NCI-H526 treated with DMSO at 0.1 percent for 48 hours (cell line): ENCODE measurements at places on chromosomes 6 and 20.

GRCh38 chr20:25277051-25277801, 29.3 kb downstream of the PYGB start:
- DNase-seq, result no peak

DNA sequence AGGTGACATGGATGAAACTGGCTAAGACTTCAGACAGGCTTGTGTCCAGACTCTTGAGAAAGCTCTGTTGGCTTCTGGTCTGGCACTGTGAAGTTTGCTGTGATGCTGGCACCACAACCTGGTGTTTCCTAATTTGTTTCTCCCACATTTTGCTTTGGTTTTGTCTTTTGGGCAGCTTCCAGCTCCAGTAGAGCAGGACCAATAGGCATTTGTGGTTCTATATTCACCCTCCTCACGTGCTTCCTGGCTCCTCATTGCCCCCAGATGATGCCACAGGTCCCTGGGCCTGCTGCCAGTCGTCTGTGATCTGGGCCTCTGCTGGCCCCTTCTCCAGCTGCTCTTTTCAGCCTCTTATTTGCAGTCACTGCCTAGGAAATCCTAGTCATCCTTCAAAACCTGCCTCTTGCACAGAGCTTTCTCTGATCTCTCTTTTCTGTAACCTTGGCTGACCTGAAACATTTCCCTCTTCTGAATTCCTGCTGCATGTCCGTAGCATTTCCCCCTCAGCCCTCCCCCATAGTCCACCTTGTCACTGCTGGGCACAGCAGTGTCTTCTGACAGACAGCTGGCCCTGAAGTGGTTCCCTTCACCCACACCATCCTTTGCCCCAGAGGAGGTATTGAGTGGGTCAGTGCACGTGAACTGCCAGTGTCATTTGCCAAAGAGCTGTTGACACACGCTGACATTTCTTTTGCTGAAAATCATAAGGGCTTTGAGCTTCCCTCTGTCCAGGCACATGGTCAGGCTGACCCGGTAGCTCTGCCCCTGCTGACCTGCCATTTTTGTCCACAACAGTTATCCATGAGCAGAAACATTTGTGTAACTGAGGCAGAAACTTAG, 63.0 kb downstream of the PTPN1 start:
- no peak for DNase-seq

GRCh38 chr6:157656437-157656997, 166.5 kb upstream of the SNX9 start:
- DNase-seq, result no peak

- DNase-seq, result no peak
Measured at GRCh38 chr6:63904650-63905248, 269.1 kb downstream of the PHF3 start.

GRCh38 chr6:13848522-13849150, 34.3 kb upstream of the MCUR1 start:
- no peak for DNase-seq

DNA sequence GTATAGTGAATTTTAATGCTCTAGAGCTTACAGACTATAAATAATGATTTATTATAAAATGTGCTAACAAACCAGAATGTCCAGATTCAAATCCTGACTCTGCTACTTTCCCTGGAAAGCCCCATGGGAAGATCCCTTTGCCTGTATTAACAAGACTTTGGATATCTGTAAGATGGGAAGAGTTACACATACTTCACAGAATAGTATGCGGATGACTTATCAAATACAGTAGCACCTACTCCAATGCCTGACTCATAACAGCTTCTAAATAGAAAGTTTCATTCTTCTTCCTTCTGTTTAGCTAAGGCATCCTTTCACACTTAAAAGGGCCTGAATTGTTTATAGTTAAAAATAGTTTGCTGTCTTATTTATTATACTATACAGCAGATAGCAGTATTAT, 166.3 kb downstream of the KCNQ5 start:
- no peak for DNase-seq

GRCh38 chr6:160256445-160256844, 2.2 kb downstream of the SLC22A2 start:
- DNase-seq, result no peak

- DNase-seq, result peak; percentile 52
Measured at GRCh38 chr6:161418463-161418945, 144.6 kb upstream of the AGPAT4 start.

DNA sequence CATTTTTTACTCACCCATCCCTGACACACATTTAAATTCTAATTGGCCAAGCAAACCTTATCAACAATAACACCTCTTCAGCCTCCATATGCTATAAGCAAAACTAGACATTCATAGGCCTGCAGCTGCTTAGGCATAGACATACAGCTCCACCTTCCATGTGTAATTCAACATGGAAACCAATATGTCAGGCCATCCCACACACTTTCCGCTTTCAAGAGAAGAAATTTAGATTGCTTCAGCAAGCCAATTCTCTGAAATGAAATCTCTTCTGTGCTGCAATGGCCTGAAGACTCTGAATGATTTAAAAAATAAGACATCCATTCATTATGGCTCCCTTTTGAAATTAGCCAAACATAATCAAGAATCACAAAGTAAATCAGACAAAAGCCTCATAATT, 4.5 kb upstream of the RAB22A start:
- DNase-seq, result no peak

- DNase-seq, result peak; percentile 43
Measured at GRCh38 chr20:45822857-45823256, 4.3 kb downstream of the TNNC2 start.

GRCh38 chr20:24990810-24991252, 1.7 kb downstream of the APMAP start:
- DNase-seq, result no peak

DNA sequence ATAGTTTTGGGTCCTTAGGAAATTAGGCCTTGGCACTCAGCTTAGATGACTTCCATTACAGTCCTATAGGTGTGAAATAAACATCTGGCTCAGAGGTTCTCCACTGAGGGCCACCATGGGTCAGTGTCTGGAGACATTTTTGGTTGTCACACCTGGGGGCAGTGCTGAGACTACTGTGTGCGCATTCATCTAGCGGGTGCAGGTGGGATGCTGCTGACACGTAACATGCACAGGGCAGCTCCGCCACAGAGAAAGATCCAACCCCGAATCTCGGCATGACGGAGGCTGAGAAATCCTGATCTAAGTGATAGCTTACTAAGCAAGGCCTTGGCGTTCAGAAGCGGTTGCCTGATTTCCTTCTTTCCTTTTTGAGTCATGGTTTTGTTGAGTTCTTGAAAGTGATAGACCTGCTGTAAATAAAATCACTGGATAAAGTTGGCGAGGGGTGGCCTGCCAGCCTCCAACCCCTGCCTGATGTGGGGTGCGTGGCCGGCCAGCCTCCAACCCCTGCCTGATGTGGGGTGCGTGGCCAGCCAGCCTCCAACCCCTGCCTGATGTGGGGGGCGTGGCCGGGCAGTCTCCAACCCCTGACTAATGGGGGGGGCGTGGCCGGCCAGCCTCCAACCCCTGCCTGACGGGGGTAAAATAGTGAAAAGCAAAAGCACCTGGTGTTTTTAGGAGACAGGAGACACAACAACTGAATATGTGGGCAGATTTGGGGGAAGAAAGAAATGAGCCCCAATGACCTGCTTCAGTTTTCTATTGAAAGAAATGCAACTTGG, 158.1 kb downstream of the CDH26 start:
- DNase-seq, result no peak

DNA sequence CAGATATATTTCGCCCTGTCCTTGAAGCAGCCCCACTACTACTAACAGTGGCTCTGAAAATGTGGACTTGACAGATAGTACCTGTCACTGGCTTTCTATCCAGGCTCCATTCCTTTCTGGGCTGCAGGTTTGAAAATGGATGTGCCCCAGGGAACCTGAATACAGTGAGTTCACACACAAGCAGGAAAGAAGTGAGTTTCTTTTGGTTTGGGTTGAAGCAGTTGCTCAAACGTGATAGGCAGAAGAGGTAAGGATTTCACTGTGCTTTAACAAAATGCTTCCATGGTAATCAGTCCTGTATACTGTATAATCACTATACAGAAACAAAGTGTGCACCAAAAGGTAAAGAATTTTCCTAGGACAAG, 382.9 kb downstream of the PRKN start:
- no peak for DNase-seq

DNA sequence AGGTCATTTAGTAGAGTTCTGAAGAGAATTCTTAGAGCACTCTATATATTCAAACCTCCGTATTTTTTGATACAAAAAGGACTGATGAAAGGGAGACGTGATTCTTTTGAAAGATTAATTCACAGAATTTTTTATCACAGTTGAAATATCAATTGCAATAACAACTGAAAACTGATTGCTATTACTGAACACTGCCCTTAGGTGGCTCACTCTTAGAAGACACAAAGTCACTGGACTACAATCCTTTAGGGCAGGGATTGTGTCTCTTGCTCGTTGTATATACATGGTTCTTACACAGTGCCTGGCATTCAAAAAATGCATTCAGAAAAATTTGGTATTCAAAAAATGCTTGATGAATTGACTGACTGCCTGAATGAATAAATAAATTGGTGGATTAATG, 17.1 kb upstream of the CALHM6 start:
- no peak for DNase-seq

GRCh38 chr20:62887152-62887859, 25.7 kb upstream of the TCFL5 start:
- DNase-seq, result no peak

DNA sequence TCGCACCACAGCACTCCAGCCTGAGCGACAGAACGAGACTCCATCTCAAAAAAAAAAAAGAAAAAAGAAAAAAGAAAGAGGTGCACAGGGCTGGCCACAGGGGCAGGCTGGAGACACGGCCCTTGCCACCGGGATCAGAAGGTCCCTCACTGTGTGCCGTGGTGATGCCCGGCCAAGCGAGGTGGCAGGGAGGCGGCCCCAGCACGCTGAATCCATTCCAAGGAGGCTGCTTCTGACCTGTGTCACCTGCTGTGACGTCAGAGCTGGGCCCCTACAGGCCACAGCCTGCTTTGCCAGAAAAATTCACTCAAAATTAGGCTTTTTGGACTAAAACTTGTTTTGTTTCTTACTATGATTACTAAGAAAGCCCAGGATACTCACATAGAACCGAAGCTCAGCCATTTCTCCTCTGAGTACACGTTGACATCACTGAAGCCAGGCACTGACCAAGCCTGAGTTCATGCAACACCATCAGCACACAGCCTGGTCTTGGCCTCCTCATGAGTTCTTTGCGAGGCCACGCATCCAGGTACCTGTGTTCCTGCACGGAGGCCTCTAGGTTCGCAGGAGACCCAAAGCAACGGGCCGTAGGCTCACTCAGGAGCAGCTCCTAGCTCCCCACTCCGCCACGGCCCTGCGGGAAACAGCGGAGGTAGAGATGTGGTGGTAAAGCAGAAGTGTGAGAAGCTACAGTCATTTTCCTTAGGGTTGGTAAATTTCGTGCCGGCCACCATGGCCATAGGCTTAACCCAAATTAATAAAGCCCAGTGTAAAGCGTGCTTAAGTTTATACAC, 67.8 kb downstream of the THBS2 start:
- no peak for DNase-seq

- DNase-seq, result no peak
Measured at GRCh38 chr6:122568797-122569221, 41.4 kb upstream of the PKIB start.

DNA sequence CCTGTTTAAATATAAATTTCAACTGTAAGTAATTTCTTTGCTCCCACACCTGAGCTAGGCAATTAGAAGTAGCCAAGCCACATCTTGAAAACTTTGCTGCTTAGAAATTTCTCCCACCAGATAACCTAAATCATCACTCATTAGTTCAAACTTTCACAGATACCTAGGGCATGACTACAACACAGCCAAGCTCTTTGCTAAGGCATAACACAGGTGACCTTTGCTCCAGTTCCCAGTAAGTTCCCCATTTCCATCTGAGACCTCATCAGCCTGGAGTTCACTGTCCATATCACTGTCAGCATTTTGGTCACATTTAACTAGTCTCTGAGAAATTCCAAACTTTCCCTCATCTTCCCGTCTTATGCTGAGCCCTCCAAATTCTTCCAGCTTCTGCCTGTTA, 79.8 kb upstream of the OPRM1 start:
- DNase-seq, result no peak

DNA sequence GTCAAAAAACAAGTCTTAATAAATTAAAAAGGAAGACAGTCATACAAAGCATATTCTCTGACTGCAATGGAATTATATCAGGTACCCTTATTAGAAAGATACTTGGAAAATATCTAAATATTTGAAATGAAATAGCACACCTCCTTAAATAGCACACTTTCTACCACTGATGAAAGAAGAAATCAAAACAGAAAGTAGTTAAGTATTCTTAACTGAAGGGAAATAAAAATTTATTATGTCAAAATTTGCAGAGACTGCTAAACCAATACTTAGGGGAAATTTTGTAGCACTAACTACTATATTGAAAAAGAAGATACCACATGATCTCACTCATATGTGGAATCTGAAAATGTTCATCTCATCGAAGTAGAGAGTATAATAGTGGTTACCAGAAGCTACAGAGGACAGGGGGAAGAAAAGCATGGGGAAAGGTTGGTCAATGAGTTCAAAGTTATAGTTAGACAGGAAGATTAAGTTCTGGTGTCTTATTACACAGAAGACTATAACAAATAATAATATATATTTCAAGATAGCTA, 112.2 kb downstream of the ASCC3 start:
- no peak for DNase-seq

- DNase-seq, result no peak
Measured at GRCh38 chr6:168852376-168852884, 401.2 kb downstream of the THBS2 start.

DNA sequence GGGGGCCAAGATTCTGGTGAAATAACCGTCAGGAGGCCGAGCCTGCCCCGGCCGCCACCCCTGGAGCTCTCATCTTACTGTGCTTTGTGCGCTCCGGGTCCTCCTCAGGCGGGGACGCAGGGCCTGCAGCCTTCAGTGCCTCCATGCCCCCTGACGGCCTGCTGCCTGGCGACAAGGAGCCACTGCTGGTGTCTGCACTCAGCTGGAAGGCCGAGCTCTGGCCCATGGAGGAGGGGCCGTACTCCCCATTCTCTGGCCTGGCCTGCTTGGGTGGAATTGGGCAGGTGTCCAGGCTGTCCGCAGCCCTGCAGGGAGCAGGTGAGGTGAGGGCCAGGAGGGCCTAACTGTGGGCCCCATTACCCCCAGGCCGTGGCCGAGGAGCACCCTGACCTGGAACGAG, 5.3 kb downstream of the ZNF512B start:
- DNase-seq, result no peak

DNA sequence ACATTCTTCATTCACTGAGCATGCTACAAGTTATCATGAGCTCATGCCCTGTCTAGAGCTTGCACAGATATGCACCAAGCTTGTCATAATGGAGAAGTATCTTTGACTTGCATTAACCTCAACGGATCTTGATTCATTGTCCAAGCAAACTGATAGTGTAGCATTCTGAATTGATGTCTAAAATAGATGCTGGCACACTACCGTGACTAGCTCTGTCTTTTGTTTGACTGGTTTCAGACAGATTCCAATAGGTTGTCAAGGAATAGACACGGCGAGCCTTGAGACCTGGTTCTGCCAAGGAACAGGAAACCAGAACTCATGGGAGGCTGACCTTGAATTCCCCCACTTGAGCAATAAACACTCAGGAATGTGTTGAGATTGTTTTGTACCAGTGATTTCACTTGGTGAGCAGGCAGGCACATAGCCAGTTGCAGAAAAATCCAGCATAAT, 1153.1 kb upstream of the GJE1 start:
- no peak for DNase-seq

- no peak for DNase-seq
Measured at GRCh38 chr6:145213614-145214013, 521.7 kb downstream of the EPM2A start.

- no peak for DNase-seq
Measured at GRCh38 chr20:400128-400453, 8.0 kb upstream of the RBCK1 start.
